ENCODE measurements at places on chromosomes 2 and 18. TPM values are rescaled to one million over a fixed set of nuclear protein-coding genes. Genes with fewer than 3 reads are reported as not detected.

The ADGRF3 gene
- total RNA-seq = 0.48 TPM

The LOXHD1 gene
- total RNA-seq = 0.35 TPM

The FAM136A gene
- 81.0 TPM for total RNA-seq

The GAD1 gene
- 2.5 TPM for total RNA-seq

The GPR55 gene
- total RNA-seq = not detected

The HOXD12 gene
- 0.17 TPM for total RNA-seq

The LYPD6B gene
- 1.6 TPM for total RNA-seq
